CD4-positive, alpha-beta T cell treated with Interleukin-15 for 1 hour (primary cell): ENCODE measurements at places on chromosomes 7 and 10.
A peak's percentile ranks its signal among the peaks of the same experiment; 100 is the strongest.

DNA sequence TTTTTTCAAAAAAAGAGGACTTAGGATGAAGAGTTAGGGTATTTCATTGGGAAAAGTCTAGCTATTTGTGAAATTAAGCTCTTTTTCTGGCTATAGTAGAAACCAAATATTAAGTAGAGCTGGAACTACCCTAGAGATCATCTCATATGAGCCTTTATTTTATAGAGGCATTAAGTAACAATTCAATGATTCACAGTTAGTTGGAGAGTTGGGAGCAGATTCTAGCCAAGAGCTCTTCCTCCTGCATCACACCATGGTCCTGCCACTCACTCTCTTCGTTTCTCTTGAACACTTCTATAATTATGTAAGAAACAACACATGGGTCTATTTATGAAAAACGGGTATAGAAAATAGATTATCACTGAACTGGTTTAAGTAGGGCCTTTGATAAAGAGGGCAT, 76.1 kb upstream of the ANK3 start:
- no peak for DNase-seq

DNA sequence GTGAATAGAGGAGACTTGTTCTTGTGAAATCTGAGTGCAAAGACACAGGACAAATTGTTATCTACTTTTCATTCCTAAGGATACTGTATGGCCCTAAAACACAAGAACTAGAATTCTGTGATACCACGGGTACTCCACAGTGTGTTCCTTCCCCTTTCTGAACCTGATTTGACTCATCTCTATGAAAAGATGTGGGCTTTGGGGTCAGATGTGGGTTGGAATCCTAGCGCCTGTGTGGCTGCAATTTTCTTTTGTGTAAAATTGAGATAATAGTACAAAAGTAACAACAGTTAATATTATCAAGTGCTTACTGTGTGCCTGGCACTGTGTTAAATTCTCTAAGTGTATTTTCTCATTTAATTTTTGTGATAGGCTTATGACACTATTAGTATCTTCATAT, 8.1 kb downstream of the SRGN start:
- no peak for DNase-seq

DNA sequence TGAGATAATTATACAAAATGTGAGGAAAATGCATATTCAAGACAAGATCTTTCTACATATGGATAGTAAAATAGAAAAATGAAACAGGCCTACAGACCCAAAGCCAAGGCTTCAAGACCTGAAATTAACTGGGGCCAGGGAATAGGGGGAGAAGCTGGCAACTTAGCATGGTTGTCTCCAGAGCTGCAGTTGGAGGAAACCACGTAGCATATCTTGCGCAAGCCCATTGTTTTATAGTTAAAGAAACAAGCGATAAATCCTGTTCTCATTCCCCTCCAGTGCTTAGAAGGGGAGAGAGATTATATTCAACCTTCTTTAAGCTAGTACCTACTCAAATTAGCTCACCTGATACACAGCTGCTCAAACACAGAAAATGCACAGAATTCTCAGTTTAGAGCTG, 197.1 kb downstream of the SORCS1 start:
- no peak for DNase-seq

- no peak for DNase-seq
These were observed 119.9 kb downstream of the CNOT4 start for GRCh38 chr7:135389971-135390370.

DNA sequence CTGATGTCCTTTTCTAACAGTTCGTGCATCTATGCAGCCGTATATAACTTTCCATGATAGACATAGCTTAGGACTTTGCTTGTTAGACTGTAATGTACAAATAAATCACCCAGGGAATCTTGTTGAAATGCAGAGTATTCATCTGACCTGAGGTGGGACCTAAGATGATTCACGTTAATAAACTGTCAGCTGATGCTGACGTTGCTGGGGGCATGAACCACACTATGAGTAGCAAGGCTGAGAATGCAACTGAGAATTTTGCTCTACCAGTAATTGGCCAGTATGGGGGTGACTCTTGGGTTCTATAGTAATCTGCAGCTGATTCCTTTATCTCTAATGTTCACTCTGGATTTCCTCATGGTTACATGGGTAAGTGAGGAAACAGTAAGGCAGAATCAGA, 130.1 kb upstream of the MALRD1 start:
- DNase-seq: no peak

DNA sequence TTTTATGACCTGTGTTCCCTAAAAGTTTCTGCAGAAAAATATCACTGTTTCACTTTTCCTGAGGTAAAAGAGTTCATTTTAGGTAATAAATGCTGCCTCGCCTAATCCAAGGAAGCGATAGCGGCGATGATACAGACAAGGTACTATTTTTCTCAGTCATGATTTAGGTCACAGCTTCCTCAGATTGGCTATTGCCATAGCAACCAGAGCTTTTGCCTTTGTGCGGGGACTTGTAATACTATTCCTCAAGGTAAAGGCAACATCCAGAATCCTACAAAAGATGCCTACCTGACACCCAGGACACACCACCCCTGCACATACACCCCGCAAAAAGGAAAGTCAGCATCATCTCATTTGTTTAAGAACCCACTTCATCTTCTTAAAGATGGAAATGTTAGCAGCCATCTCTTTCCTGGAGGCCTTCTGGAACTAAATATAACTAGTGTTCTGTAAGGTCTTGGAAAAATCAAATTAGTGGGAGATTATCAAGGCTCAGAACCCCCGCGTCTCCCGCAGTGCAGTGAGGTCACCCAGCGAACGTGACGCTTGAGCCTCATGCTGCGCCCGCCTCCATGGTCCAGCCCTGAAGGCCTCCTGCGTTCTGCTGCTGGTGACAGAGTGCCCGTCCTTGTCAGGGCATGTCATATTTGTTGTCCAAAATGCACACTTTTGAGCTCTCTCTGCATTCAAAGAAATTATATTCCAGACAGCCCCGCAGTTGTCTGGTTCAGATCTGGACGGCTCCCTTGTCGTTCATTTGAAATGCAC, 402.0 kb upstream of the RNF32 start:
- DNase-seq: no peak

- DNase-seq: peak; percentile 54
These were observed 33.0 kb upstream of the GALNTL5 start for GRCh38 chr7:151923097-151923876.

GRCh38 chr10:117140525-117140902, 2.4 kb upstream of the VAX1 start:
- DNase-seq: no peak

- DNase-seq: no peak
These were observed 1086.9 kb downstream of the XPNPEP1 start for GRCh38 chr10:108836362-108836761.

GRCh38 chr10:61477451-61477850, 24.3 kb upstream of the TMEM26 start:
- no peak for DNase-seq

- no peak for DNase-seq
These were observed 194.2 kb downstream of the CAMK1D start for GRCh38 chr10:12543589-12543988.

DNA sequence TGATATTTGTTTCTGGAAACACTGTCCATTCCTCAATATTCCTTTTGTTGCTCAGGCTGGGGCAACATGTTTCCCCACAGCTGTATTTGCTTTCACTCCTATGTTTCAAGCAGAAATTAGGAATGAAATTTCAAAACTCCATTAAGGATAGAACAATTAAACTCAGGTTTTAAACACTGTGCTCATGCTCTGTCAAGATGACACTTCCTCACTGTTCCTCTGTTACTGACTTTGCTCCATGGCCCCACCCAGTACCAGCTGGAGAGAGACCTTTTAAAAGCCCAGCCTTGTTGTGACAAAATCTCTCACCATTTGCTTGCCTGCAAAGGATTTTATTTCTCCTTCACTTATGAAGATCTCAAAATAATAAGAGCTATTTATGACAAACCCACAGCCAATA, 197.4 kb downstream of the ELMO1 start:
- no peak for DNase-seq

- no peak for DNase-seq
These were observed 319.5 kb upstream of the NFE2L3 start for GRCh38 chr7:25832456-25832855.

- DNase-seq: no peak
These were observed 174 bp downstream of the ADCY1 start for GRCh38 chr7:45574416-45574668.

GRCh38 chr10:69446650-69447151, 4.6 kb upstream of the TSPAN15 start:
- no peak for DNase-seq

- DNase-seq: no peak
These were observed 274.6 kb upstream of the SMIM30 start for GRCh38 chr7:113392841-113393540.

DNA sequence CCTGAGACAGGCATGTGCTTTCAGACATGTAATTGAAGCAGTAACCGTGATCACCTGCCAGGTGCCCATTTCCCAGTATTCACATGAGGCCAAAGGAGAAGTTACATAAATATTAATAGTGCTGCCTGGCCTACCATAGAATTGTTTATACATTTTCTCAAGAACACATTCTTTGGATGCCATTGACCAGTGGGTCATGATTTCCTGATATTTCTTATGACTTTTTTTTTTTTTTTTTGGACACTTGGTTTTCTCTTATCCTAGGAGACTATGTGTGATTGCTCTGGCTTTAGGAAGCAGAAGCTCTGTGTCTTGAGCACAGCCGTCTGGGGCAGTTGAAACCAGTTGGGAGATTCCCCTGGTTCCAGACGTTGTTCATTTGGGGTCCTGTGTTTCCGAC, 143.9 kb upstream of the NPS start:
- no peak for DNase-seq

- DNase-seq: no peak
These were observed 95.9 kb upstream of the MACROH2A2 start for GRCh38 chr10:69956741-69957230.
